ENCODE measurements at places on chromosomes 6 and 20.

GRCh38 chr20:37151529-37151928 is 27.6 kb upstream of the RPN2 start:
- no peak for DNase-seq

GRCh38 chr6:126086560-126086959 is 100.2 kb downstream of the TRMT11 start:
- DNase-seq = no peak

DNA sequence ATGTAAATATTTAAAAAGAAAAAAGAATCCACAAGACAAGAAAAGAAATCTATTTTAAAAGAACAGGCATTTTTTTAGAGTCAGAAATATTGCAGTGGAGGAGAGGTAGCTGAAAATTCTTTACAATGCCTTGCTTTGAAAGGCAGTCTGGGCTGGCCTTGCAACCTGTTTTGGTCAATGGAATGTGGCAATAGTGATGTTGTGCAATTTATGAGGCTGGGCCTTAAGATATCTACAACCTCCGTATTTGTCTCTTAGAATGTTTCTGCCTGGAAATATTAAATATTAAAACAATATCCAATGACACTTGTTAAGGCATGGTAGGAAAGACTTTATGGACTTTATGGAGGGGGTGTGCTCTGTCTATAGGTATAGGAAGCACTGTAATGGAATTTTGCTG is 14.8 kb upstream of the SCGN start:
- DNase-seq = no peak

GRCh38 chr6:31483392-31483791 is 14.6 kb upstream of the MICB start:
- no peak for DNase-seq

DNA sequence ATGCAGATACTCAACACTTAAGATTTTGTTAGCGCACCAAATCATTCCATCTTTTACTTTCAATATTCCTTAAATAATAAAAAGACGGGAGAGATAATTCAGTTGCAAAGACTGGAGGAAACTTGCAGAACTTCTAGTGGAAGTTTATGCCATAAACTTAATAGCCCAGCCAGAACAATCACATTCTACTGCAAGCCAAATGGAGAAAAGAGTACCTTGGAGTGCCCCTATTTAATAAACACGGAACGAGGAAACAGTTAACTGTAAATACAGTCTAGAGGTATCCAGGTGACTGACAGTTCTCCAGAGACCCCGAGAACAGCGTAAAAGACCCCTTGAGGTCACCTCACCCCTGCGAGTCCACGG is 635 bp downstream of the SLC35B3 start:
- no peak for DNase-seq

GRCh38 chr6:121597654-121598053 is 162.2 kb downstream of the GJA1 start:
- no peak for DNase-seq

- DNase-seq = no peak
Observed at GRCh38 chr6:24779416-24780016, 4.8 kb downstream of the GMNN start.

- no peak for DNase-seq
Observed at GRCh38 chr6:33430334-33430733, 10.5 kb downstream of the SYNGAP1 start.

DNA sequence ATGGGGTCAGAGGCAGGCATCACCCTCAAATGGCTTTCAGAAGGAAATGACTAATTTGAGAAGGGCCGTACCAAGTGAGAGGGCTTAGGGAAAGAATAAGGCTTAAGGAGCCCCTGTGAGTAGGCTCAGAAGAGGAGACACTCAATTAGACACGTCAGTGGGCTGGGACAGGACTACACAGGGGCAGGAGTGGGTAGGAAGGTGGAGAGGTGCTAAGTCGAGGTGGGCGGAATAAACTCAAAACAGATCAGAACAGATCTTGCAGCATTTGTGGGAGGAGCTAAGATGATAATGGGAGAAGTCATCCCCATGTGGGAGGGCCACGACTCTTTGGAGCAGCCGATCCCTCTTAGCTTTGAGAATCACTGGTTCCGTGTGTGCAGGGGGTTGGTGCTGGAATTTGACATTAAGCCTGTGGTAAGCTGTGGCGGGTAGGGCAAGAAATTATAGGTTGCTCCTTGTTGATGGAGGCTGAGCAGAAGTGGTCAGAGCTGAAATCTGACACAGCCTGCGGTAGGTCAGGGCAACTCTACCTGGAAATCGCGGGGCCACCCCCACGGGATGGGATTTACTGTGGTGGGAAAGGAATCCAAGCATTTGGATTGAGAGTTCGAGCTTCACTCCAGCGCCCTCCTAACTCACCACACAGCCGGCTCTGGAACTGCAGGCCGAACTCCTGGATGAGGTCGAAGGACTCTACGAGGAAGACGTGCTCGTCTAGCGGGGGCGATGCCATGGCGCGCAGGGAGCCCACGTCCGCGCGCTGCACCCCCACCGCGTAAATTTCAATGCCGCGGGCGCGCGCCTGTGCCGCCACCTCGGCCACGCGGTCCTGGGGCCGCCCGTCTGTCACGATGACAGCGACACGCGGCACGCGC is 2.8 kb upstream of the RBPJL start:
- no peak for DNase-seq

GRCh38 chr6:119241111-119241465 is 108.5 kb downstream of the MAN1A1 start:
- DNase-seq = no peak

- DNase-seq = no peak
Observed at GRCh38 chr20:16821211-16822089, 73.3 kb downstream of the OTOR start.

DNA sequence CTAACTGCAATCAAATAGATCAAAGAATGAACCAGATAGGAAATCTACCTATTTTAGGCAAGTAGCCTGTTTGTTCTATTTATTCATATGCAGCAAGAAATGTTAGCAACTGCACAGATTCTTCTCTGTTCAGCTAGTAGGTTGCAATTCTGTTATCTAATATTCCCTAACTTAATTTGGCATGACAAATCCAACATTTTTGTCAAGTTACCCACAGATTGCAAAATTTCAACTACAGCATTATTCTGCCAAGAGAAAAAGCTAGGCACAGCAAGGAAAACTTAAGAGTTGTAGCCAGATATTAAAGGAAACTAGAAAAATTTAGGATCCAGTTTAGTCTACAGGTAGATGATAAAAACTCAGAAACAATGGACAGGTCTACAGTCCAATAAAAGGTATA is 104.4 kb upstream of the SYNCRIP start:
- DNase-seq = no peak

GRCh38 chr20:62741701-62742491 is 33.3 kb downstream of the NTSR1 start:
- DNase-seq = no peak

DNA sequence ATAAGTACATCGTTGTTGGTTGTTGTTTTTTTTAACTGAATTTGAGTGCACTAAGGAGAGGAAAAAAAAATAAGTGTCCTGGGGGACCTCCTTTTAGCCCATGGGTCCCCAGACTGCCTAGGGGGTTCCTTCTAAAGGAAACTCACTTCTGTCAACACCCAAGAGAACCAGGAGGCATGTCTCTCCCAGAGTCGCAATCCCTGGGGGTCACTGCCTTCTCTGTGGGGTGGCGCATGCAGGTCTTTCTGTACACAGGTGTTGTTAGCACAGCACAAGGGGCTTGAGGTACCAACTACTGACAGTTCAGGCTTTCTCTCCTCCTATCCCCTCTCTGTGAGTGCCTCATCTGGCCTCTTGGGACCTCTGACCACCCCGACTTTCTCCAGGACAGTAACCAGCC is 7.3 kb upstream of the ARMC2 start:
- DNase-seq = no peak

- no peak for DNase-seq
Observed at GRCh38 chr20:37261714-37262113, at the start of gene GHRH. TSS of gene GHRH (minus strand) at chr20:37261814. CDS start at chr20:37256889, 4,925 bp downstream.

DNA sequence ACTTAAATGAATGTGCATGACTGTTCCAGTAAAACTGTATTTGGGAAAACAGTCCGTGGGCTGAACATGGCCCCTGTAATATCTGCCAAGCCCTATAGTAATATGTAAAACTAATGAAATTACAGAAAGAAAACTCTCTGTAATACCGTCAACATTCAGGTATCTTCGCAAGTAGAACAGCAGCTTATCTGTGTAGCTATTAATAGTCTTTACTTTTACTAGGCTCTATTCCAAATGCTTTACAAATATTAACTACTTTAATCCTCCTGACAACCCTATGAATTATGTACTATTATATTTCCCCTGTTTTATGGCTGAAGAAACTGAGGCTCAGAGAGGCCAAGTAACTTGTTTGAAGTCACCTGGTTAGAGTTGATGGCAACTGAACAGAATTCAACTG is 57.1 kb downstream of the DAAM2 start:
- DNase-seq = no peak
